CD4-positive, alpha-beta T cell treated with Interleukin-12 subunit alpha and Interleukin-12 subunit beta, for 1 hour (primary cell): ENCODE measurements at places on chromosomes 12 and 14.

GRCh38 chr12:57093415-57094207 is 4.7 kb downstream of the NAB2 start:
- DNase-seq, result peak; percentile 68

GRCh38 chr14:51094282-51094821 is 553 bp downstream of the TRIM9 start:
- no peak for DNase-seq

DNA sequence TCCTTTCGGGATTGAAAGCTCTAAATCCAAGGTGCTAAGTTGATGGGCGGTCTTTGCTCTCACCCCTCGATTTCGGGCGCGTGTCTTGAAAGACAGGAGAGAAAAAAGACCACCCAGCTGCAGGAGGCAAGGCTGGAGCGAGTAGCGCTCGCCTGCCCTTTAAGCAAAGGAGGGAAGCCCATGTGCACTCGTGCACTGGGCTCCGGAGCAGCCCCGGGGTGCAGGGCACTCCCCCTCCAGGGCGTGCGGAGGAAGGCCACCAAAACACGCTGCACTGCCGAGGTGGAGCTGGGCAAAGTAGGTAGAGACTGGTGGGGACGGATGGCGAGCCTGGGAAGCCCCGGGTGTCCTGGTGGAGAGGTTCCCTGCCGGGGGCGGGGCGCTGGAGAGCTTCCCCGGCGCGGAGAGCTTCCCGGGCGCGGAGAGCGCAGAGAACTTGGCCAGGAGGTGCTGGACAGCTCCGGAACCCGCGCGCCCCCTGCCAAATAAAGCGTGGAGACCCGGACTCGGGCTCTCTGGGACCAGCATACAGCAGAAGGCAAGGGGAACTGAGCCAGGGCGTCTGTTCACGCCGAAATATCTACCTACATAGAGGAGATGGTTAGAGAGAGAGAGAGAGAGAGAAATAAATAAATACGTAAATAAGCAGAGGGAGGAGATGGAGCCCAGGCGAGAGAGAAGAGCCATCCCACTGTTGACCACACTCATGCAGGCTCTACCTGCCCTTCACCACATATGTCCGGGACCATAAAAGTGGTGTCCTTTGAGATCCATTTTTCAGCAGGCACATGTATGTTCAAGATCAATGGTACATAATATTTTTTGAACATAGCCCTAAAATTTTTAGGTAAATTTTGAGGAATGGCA is 662 bp upstream of the NELL2 start:
- peak; percentile 52 for DNase-seq

DNA sequence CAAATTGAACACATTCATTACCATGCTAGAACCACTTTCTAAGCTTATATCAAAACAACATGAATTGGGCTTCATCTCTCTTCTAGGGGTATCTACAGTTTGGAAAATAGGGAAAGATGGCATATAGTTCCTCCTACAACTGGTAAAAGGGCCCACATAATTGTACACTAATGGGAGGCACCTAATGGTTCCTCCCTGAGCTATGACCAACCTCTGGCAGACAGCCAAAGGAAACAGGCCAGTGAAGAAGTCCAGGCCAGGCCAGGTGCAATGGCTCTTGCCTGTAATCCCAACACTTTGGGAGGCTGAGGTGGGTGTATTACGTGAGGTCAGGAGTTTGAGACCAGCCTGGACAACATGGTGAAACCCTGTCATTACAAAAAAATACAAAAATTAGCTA is 23.2 kb upstream of the APOF start:
- no peak for DNase-seq

- DNase-seq, result no peak
These were observed 14.0 kb downstream of the GTSF1 start for GRCh38 chr12:54459355-54459754.
